Pancreas (tissue), 10 donors: ENCODE measurements at places on chromosomes 13 and 19. TPM values are rescaled to one million over a fixed set of nuclear protein-coding genes. Genes with fewer than 3 reads are reported as not detected.

The PSG4 gene
- total RNA-seq, result not detected

The KLK3 gene
- not detected for total RNA-seq

GRCh38 chr13:24081387-24081786 is 79.1 kb upstream of the SPATA13 start:
- no peak overlapping the region for H3K4me3 ChIP-seq
- no peaks in the 10 kb centered on the region for H3K27me3 ChIP-seq
- DNase-seq, result no peak
- peaks cover 10% of the 10 kb centered on the region for H3K4me1 ChIP-seq
- no peak overlapping the region for H3K27ac ChIP-seq

GRCh38 chr13:19181621-19182485 is at the start of gene TUBA3C:
Gene TUBA3C, minus strand, starts transcription at chr13:19181824. Its CDS starts 77 bp downstream, at chr13:19181747.
- H3K36me3 ChIP-seq, result no peaks in the 10 kb centered on the region
- no peak for DNase-seq
- no peak within 1 kb of the TSS for H3K27ac ChIP-seq
- H3K4me1 ChIP-seq, result no peaks in the 10 kb centered on the region
- no peaks in the 10 kb centered on the region for H3K27me3 ChIP-seq

- H3K36me3 ChIP-seq, result no peaks in the 10 kb centered on the region
- no peak overlapping the region for H3K27ac ChIP-seq
- H3K4me3 ChIP-seq, result no peak overlapping the region
- no peak for DNase-seq
- H3K4me1 ChIP-seq, result no peaks in the 10 kb centered on the region
These were observed 241.1 kb upstream of the ZNF507 start for GRCh38 chr19:32104153-32104849.

DNA sequence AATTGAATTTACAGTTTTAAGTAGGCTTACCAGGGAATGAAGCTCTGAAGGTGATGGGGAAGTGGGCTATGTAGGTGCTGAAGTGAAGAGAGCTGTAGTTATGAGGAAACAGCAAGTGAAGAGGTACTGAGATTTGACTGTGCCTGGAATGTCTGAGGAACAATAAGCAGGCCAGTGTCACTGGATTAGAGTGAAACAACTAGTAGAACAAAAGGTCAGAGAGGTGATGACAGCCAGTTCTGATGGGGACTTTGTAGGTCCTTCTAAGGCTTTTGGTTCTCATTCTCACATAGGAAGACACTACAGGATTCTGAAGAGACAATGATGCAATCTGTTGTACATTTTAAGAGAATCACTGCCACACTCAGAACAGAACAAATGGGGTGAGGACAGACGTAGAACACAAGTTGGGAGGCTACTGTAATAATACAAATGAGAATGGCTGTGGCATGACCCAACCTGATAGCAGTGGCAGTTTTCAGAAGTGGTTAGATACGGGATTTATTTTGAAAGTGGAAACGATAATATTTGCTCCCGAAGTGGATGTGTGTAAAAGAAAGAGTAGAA is 130.8 kb downstream of the MYCBP2 start:
- peaks cover 3% of the 10 kb centered on the region for H3K36me3 ChIP-seq
- no peak for DNase-seq
- H3K27me3 ChIP-seq, result no peaks in the 10 kb centered on the region
- no peaks in the 10 kb centered on the region for H3K4me1 ChIP-seq

- H3K4me1 ChIP-seq, result no peaks in the 10 kb centered on the region
- no peak overlapping the region for H3K4me3 ChIP-seq
- H3K27ac ChIP-seq, result no peak overlapping the region
- H3K27me3 ChIP-seq, result no peaks in the 10 kb centered on the region
These were observed 25.2 kb upstream of the PDCD5 start for GRCh38 chr19:32555786-32556185.

The TMEM238 gene
- 21.1 TPM for total RNA-seq

DNA sequence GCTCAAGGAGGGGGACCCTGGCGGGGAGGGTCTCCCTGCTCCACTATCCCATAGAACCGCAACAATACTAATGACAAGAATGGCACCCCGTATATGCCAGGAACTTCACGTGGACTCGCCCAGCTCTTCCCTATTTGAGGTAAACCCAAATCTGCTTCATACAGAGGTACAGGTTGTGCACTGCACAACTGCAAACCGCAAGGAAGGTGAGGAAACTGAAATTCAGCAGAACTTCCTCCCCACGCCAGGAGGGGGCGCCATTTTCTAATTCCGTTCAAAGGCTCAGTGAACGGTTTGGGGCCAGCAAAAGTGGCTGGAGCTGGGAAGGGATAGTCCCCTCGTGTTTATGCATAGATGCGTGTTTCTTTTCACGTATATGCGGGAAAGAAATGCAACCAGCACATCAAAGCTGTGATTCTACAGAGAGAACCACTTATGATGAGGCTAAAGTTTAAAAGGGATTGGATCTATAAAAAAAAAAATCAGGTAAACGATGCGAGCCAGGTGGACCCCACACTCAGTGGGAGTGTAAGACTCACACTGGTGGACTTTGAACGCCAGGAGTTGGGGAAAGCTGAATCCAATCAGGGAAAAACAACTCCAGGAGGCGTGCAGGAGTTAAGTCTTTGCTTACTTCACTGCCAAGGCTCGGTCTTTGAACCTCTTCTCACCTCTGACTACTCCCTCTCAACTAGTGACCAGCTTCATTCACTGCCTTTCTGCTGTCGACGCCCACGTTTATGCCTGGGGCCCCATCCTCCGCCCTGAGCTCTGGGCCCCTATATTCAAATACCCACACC is 20.3 kb downstream of the C19orf81 start:
- H3K4me1 ChIP-seq, result no peaks in the 10 kb centered on the region
- no peak overlapping the region for H3K4me3 ChIP-seq
- H3K27me3 ChIP-seq, result peaks cover 5% of the 10 kb centered on the region
- DNase-seq, result peak; percentile 70

GRCh38 chr19:14366529-14366928 is 14.7 kb upstream of the ADGRE5 start:
- peak; percentile 53 for DNase-seq
- no peak overlapping the region for H3K4me3 ChIP-seq
- H3K4me1 ChIP-seq, result no peaks in the 10 kb centered on the region
- no peak overlapping the region for H3K27ac ChIP-seq
- no peaks in the 10 kb centered on the region for H3K36me3 ChIP-seq

The MUC16 gene
- under 0.01 TPM for total RNA-seq

- no peaks in the 10 kb centered on the region for H3K4me1 ChIP-seq
- H3K27me3 ChIP-seq, result no peaks in the 10 kb centered on the region
- no peak for DNase-seq
- no peaks in the 10 kb centered on the region for H3K36me3 ChIP-seq
These were observed 79.2 kb upstream of the SCEL start for GRCh38 chr13:77456271-77456670.

DNA sequence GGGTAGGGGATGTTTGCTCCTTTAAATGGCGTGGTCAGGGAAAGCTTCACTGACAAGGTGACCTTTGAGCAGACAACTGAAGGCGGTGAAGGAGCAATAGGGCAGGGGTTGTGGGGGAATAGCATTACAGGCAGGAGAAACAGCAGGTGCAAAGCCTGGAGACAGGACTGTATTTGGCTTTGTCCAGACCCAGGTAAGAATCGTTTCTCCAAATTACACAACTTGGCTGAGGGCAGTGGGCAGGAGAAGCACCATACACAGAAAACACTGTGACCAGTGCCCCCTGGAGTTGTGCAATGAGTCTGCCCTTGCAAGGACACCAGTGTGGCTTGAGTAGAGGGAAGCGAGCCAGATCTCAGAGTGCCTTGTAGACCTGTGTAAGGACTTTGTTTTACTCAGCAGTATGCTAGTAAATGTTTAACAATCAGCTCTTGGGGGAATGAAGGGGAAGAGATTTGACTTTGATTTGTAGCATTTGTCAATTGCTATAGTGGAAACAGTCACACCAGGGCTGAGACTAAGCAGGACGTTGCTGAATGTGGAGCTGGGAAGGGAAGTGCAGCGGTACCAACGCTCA is 360.0 kb downstream of the DCT start:
- H3K27ac ChIP-seq, result no peak overlapping the region
- peak; percentile 42 for DNase-seq
- peaks cover 10% of the 10 kb centered on the region for H3K4me1 ChIP-seq
- no peaks in the 10 kb centered on the region for H3K36me3 ChIP-seq
- H3K4me3 ChIP-seq, result no peak overlapping the region
